ENCODE measurements at places on chromosomes 4 and X.

GRCh38 chr4:183556947-183557346 is 52.1 kb downstream of the ING2 start:
- DNase-seq: no peak

DNA sequence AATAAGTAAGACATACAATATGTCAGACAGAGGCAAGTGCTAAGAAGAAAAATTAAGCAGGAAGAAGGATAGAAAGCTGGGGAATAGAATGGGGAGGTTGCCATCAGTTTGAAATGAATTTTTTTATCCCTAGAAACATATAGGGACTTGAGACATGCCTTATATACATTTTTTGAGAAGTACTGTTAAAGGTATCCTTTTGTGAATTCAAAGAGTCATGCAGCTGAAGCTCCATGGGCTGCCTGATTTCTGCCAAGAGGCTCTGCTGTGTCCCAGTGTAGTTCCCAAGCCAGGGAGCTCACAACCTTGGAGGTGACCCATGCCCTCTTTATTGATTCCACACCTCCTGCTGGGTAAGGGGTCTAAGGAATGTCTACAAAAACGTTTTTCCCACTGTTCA is 564.6 kb upstream of the DIPK2B start:
- DNase-seq: no peak

DNA sequence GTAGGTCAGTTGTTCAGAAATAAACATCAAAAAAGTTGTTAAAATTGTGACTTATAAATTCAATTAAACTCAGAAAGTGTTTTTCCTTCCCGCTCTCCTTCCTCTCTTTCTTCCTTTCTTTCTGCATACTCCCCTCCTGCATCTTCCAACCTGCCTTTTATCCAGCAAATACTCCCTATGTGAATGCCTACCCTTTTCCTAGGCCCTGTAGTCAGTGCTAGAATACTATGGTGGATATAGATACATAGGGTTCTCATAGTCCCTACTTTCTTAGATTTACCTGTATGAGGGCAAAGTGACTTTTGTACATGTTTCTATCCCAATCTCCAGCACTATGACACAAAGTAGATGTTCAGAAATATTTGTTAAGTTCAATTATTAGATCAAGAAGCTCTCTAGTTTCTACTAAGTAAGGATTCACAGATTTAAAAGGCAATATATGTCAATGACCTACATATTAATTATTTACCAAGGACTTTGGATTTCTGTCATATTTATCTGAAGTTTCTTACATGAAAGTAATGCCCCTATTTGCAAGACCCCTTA is 732 bp downstream of the SULT1E1 start:
- DNase-seq: no peak

- peak; percentile 91 for DNase-seq
These were observed 16.8 kb downstream of the FGFR3 start for GRCh38 chr4:1809754-1810502.

DNA sequence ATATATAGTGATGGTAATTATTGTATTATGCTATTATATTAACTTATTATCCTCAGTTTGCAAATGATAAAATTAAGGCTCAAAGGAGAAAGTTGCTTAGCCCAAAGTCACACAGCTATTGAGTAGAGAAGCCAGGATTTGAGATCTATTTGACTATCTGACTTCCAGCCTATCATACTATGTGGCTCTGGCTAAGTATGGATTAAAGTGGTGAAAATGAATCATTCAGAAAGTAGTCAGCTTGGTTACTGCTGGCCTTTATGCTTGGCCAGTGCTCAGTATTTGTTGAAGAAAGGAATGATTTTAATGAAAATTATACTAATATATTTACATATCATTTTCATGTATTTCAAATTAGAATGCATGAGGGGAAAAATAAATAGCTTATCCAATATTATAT is 219.8 kb downstream of the SHROOM3 start:
- DNase-seq: no peak

- no peak for DNase-seq
These were observed 123.7 kb downstream of the CBLL2 start for GRCh38 chrX:22396408-22396807.

DNA sequence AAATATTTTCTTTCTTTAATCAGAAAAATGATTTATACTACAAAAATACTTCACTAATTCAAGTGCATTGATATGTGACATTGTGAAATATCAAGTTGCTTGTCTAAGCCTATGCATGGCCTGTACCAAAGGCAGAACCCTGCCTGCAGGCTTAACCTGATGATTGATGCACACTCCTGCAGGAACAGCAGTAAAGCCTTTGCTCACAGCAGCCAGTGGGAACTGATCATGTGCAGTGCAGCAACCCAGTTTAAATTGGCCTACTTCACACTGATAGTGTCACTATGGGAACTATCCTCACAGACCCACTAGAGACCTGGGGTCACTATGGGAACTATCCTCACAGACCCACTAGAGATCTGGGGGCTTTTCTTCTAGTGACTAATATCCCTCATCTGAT is 603.8 kb downstream of the RAPGEF2 start:
- no peak for DNase-seq

DNA sequence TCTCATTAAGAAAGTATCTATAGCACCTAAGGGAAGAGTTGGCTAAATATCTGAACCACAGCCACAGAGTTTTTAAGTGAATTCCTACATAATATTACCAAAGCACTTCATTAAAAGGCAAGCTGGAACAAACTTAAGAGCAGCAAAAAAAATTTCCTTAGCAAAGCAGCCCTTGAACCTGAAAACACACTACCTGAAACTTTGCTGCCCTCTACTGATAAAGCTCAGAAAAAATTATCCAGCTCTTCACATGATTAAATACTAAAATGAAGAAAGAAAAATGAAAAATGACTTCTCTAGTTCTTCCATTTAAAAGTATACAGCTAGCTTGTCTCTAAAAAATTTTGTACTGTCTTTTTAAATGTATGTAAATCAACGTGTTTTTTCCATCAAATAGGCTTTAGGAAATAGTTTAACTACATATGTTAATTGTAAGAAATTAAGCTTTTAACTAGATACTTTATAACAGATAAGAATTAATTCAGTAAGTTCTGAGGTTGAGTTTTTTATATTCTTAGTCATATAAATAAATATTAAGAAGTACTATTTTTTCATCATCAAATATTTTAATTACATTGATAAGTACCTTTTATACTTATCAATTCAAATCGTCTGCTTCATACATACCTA is 156.1 kb downstream of the STPG2 start:
- DNase-seq: peak; percentile 31

DNA sequence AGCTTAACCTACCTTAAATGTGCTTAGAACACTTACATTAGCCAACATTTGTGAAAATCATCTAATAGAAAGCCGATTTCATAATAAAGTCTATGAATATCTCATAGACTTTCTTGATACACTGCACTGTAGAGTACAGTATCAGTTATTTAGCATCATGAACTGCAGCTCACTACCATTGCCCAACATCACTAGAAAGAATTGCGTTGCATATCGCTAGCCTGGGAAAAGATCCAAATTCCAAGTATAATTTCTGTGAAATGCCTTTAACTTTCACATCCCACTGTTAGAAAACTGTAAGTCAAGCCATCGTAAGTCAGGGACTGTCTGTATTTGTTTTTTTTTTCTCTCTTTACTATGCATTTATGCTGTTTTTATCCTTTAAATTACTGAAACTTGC is 918.6 kb upstream of the PABPC4L start:
- DNase-seq: no peak

DNA sequence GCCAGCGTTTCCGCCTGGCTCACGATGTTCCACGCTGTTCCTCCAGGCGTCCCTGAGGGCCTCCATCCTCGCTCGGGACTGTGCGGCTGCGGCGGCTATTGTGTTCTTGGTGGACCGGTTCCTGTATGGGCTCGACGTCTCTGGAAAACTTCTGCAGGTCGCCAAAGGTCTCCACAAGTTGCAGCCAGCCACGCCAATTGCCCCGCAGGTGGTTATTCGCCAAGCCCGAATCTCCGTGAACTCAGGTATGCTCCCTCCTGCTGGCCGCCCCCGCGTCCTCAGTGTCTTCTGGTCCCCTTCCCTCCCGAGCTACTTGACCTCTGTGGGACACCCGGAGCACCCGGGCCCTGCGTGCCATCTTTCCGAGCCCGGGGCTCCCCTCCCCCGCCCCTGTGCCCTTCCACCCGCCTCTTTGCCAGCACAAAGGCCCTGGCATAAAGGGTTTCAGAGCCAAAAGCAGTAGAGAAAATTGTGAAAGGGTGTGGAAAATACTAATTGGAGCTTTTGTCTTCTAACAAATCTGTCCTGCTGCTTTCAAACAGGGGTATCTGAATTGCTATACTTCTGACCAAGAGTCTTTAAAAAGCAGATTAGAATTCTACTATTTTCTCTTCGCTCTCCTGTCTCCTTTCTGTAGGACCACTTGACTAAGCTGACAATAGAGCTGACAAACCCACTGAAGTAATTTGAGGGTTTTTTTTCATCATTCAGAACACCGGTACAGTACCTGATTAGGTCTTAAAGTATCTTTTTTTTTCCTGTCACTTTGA is 104.0 kb downstream of the NEUROG2 start:
- peak; percentile 60 for DNase-seq

- peak; percentile 28 for DNase-seq
These were observed 33.3 kb upstream of the FGFR3 start for GRCh38 chr4:1759818-1760223.

DNA sequence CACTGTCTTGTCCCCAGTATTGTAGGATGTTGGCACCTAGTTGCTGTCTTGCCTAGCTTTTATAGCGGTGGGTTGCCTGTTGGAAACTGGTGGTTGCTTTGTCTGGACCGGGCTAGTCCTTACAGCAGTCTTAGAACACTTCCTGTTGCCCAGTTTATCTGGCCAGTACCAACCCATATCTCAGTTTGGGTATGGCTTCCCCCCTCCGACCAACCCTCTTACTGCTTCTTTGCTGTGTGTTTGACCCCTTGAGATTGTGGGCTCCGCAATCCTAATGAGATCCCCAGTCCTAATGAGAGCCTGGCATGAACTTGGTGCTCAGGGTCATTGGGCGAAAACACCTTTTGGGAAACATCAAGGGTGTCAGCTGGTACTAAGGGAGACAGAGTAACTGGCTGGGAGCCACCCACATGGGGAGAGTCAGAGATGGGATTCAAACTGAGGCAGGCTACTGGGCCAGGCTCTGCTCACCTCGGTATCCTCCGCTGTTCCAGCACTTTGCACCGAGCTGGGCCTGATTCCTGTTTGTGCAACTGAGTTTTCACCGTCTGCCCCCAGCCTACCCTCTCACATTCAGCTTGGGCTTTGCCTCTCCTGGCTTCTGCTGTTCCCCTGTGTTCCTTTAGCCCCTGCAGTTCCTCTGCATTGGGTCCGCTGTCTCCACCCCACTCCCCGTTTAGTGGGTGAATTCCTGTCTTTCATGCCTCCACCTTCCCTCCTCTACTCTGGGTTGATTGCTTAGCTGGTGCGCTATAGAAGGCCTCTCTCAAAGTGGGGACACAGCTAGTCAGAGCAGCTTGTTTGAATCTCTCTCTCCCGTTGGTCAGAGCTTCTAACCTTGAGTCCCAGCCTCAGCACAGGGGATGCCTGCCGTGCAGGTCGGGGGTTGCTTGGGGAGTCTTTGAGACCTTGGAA is 1.6 kb downstream of the TBC1D14 start:
- DNase-seq: no peak

- no peak for DNase-seq
These were observed 348.5 kb downstream of the INPP4B start for GRCh38 chr4:142497606-142498005.

DNA sequence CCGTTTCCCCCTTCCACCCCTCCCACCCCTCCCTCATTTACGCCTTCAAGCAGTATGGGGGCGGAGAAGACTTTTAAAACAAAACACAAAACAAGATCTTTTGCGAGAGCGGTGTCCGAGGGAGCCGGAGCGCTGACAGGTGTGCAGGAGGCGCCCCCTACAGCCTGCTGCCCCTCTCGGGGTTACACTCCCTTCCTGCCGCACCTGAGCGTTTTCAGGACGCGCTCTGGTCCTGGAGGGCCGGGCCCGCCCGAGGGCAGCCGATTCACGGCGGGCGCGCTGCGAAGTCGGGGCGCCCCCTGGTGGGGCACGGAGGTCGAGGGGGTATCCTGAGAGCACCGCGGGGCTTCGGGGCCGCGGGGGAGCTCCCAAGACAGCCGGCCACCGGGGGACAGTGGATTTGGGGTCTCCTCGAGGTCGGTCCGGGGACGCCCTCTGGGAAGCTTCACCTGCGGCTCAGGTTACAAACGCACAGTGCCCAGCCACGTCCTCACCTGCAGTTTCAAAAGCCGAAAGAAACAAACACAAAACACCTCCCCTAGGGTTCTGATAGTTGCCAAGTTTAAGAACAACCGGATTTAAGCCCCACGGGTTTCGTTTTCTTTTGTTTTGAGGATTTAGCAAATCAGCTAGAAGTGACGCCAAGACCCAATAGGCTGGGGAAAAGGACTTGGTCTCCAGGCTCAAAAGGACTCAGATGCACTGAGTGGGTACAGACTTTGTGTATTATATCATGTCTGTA is 8.0 kb upstream of the NEUROG2 start:
- peak; percentile 85 for DNase-seq

GRCh38 chr4:94827481-94828110 is 69.8 kb downstream of the BMPR1B start:
- no peak for DNase-seq

DNA sequence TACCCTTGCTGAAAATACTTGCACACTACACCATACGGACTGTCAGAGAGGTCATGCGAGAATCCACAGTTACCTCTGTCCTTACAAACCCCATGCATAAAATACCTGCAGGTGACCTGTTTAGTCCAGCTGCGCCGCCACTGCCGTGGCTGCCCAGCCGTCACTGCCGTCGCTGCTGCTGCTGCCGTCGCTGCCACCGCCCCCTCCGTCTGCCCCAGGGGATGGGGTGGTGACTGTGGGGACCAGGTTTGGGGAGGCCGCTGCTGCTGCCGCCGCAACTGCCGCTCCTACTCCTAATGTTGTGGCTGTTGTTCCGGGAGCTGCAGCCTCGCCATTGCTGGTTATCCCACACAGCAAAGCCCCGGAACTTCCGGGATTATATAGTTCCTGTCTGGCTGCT is 141.8 kb upstream of the ZCCHC13 start:
- DNase-seq: no peak

GRCh38 chr4:93688978-93689377 is 139.6 kb upstream of the ATOH1 start:
- no peak for DNase-seq

DNA sequence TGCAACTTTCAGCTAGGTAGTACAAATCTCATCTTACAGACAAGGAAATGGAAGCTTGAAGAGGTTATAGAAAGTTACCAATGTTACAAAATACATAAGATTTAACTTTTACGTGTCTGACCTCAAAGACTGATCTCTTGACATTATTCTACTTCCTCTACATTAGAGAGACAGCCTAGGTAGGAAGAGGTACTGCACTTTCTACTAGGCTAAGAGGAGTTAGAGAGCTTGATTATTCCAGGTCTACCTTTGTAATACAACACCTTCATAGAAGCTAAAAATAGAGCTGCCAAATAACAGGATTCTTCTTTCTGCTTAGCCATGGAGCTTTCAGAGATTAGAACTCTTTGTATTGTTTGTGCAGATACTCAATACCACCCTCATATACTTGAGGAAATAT is 147.6 kb upstream of the NPY2R start:
- DNase-seq: no peak

GRCh38 chr4:110787707-110788106 is 164.8 kb upstream of the PITX2 start:
- no peak for DNase-seq
